ENCODE measurements at places on chromosomes 5 and 9.

DNA sequence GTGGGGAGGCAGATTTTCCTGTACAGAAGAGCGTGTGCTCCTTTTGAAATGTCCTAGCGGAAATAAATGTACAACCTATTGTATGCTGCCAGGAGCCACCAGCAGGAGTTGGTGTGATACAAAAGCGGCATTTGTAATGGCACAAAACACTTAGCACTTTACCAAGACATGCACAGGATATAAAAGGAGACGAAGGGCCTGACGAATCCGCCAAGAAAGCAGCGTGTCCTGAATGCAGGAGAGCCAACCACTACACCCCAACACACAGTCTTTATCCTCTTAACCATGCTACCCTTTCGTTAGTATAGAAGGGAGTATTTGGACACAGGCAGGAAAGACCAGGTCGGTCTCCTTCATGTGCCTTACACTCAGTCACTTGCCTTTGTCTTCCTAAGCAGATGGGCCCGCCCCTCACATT is 218.1 kb downstream of the TRIM32 start:
- no peak for DNase-seq

GRCh38 chr5:75037106-75037505 is 15.3 kb downstream of the GCNT4 start:
- DNase-seq, result no peak

DNA sequence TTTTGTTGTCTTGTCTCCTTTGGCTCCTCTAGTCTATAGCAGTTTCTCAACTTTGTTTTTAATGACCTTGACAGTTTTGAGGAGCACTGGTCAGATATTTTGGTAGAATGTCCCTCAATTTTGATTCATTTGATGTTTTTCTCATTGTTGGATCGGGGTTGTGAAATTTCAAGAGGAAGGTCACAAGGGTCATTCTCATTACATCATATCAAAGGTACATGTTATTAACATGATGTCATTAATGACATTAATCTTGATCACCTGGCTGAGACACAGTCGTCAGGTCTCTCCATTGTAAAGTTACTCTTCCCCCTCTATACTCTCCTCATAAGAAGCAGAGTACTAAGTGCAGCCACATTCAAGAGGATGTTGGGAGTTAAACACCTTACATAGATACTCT is 7.2 kb downstream of the ISOC1 start:
- no peak for DNase-seq

DNA sequence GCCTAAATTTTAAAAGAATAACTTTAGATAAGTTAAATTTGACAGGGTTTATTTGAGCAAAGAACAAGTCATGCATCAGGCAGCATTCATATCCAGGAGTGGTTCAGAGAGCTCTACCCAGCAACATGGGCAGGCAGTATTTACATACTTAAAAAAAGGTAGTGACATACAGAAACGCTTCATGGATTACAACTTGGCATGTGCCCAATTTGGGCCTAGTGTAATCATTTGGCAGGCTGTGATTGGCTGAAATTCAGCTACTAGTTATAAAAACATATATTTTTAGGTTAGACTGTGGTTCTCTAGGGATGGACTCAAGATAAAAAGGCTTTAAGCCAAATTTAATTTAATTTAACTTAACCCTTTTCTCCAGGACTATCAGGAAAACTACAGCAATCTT is 374.0 kb upstream of the ADAMTS16 start:
- no peak for DNase-seq

DNA sequence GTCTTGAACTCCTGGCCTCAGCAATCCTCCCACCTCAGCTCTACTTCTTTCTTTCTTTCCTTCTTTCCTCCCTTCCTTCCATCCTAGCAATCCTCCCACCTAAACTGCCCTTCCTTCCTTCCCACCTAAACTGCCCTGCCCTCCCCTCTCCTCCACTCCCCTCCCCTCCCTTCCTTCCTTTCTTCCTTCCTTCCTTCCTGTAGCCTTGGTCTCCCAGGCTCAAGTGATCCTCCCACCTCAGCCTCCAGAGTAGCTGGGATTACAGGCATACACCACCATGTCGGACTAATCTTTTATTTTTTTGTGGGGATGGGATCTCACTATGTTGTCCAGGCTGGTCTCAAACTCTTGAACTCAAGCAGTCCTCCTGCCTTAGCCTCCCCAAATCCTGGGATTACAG is 65.8 kb downstream of the NFIB start:
- DNase-seq, result no peak

- peak; percentile 10 for DNase-seq
Observed at GRCh38 chr5:150350524-150351344, 6.8 kb upstream of the TCOF1 start.

DNA sequence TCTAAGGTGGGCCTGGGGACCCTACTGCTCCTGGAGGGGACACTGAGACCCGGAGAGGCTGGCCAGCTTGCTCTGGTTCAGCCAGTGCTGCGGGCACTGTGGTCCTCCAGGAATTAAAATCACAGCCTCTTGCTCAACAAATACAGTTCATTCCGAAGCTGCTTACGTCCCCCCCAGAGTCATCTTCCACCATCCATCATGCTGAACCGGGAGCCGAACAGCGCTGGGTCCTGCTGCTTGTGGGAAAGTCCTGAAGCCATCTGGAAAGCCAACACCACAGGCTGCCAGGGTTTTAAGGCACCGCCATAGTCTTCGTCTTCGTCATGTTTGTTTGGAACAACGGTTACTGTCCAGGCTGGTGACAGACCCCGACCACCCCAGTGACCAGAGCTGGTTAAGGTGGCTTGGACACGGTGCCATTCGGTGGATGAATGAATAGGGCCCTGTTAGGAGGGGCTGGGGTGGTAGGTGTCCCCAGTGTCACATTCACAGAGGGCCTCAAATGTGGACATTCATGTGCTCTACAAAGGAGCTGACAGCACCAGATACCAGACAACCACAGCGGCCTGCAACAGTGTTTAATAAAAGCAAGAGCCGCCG is 81.6 kb upstream of the PHYKPL start:
- DNase-seq, result no peak

DNA sequence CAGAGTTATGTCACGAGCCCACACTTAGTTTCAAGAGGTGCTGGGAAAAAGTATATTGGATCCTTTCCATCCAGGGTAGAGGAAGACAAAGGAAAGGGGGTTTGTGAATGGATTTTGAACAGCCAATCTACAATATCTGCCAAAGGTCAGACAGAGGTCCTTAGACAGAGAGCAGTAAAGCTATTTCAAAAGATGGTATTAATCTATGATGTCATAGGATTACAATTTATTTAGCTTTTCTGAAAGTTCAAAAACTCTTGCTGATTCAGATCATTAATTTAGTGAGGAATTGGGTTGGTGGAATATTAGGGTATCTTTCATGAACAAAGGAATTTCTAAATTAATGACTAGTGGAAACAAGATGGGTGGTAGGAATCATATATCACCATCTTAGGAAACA is 126.9 kb downstream of the NTRK2 start:
- DNase-seq, result no peak

DNA sequence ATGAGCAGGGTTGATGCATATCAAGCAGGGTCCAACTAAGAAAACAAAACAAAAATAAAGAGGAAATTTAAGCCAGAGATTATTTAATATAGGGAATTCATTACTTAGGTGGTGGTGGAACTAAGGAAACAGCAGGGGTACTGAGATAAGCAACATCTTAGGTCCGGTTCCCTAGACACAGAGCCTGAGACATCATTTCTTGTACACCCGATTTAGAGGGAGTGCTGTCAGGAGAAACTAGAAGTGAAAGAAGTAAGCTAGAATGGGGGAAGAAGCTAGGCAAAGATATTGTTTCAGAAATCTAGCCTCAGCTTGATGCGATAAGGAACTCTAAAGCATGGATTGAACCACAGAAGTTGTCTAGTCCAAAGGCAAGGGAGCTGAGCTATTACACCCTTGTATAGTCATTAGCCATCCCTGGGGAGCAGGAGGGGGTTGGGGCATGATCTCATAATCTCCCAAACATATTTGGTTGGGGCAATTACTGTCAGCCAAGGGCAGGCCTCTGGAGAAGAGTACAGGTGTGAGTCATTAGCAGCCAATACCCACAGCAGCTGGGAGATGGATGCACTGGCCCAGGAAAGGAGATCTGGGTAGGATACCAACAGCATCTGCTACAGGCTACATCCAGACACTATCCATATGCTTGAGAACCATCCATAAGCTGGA is 194.5 kb downstream of the ARL15 start:
- DNase-seq, result no peak

- no peak for DNase-seq
Observed at GRCh38 chr9:71052287-71052686, 69.1 kb downstream of the TRPM3 start.

- DNase-seq, result no peak
Observed at GRCh38 chr5:111231119-111231518, 6.9 kb downstream of the CAMK4 start.

DNA sequence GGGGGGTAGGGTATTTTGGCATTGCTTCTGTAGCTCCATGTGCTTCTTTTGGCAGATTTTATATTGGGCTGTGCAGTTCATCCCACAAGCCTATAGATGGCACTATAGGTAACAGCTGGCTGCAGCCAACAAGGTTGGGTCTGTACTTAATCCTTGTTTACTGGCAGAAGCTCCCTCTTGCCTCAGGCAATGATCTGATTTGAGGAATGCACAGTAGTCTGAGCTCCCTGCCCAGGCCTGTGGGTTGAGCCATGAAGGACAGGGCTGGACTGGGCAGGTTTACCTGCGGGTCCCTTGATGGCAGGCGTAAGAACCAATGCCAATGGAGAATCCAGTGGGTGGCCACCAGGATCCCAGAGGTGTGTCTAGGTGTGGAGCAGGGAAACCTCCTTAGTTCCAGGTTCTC is 11.7 kb upstream of the OR1J2 start:
- DNase-seq, result no peak

- DNase-seq, result no peak
Observed at GRCh38 chr9:106970219-106970975, 107.4 kb downstream of the ZNF462 start.

- no peak for DNase-seq
Observed at GRCh38 chr5:180901319-180902009, 2.5 kb downstream of the BTNL8 start.

DNA sequence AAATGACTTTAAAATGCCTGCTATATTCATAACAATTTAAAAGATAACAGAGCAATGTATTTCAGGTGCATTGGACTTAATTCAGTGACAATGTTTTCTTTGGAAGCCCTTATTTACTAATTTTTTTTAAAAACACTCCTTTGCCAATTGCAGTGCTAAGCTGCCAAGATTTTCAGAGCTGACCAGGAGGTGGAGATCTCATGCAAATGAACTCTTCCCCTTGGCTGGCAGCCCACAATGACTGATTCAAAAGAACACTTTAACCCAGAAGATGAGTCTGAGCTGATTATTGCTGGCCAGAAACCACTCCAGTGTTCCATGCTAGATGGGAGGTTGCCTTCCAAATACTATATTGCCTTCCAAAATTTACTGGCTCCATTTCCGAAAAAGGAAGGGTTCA is 128.3 kb upstream of the CCNH start:
- DNase-seq, result no peak

GRCh38 chr5:10275460-10275859 is 25.4 kb downstream of the CCT5 start:
- no peak for DNase-seq
